Thymus (tissue), 14 donors: ENCODE measurements at places on chromosomes 2 and 18.

- no peak for DNase-seq
Measured at GRCh38 chr2:192952245-192952644, 757.5 kb upstream of the TMEFF2 start.

DNA sequence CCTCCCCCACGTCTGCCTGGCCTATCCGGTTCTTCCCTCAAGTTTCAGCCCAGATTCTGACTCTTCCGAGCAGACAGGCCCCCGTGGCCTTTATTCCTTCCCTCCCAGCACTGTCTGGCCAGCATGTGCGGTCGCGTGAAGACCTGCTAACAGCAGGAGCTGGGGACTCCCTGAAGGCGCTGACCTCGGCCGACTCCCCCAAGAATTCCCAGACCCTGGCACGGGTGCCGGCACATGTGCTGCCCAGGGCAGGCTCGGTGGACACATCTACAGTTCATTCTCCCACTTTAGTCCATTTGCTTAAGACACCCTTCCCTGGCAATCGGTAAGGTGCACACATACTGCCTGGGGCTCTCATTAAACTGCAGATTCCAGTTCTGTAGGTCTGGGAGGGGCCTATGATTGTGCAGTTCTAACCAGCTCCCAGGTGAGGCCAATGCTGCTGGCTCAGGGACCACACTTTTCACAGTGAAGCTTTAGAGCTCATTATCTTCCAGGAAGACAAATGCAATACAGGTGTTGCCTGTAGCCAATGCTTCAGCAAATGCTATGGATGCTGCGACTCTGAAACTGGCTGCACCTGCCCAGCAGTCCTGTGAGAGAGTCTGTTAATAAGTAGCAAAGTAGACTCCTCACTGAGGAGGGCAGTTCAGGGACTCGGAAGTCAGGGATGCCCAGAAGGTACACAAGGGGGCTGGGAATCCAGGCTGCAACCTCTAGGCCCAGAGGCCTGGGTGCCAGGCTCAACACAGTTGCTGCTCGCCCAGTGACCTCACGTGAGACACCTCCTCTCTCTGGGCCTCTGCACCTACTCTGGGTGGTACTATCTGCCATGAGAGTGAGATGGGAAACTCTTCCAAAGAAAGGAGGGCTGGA is 45.4 kb upstream of the TAF1B start:
- no peak for DNase-seq

DNA sequence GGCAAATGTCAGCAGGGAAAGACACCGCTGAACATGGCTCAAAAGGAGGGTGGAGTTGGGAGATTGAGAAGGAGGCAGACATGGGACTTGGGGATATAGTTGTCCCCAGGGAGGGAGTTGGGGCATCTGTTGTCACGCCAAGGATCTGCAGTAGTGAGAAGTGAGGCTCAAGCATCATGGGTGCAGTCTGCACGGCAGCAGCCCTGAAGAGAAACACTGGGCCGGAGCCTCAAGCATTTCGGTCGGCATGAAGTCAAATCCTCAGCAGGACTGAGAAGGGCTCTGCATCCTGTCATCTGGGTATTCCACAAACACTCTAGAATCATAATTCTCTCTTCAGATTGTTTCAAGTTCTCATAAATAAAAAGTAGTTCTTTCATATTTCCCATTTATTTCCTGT is 132.7 kb upstream of the DAPL1 start:
- DNase-seq, result no peak

GRCh38 chr2:161122772-161123530 is 37.3 kb upstream of the TANK start:
- DNase-seq, result no peak

- DNase-seq, result no peak
Measured at GRCh38 chr18:22279741-22280452, 110.5 kb downstream of the GATA6 start.

DNA sequence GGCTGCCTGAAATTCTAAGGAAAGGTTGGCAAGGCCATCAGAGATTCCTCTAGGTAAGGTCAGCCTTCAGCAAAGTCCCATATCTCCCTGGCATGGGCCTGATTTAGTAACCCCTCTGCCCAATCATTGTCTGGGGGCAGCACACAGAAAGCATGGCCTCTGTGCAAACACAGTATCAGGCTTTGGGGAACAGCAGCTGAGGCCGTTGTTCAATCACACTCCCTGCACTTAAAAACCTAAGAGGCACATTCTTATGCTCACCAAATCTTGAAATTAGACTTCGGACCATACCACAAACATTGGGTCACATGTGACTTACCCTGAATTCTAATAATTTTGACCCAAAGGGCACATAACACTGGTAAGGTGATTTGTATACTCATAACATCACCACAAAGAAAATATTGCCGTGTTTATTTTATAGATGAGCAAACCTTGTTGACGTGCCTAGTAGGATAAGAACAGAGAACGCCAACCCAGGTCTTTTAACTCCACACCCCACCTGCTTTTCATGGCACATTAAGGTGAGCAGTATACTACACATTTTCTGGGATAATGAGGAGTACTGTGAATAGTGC is 212.7 kb downstream of the HNMT start:
- DNase-seq, result no peak

GRCh38 chr2:98385050-98385699 is 38.9 kb downstream of the CNGA3 start:
- peak; percentile 77 for DNase-seq

- DNase-seq, result no peak
Measured at GRCh38 chr18:58966704-58967103, 102.0 kb downstream of the ZNF532 start.

DNA sequence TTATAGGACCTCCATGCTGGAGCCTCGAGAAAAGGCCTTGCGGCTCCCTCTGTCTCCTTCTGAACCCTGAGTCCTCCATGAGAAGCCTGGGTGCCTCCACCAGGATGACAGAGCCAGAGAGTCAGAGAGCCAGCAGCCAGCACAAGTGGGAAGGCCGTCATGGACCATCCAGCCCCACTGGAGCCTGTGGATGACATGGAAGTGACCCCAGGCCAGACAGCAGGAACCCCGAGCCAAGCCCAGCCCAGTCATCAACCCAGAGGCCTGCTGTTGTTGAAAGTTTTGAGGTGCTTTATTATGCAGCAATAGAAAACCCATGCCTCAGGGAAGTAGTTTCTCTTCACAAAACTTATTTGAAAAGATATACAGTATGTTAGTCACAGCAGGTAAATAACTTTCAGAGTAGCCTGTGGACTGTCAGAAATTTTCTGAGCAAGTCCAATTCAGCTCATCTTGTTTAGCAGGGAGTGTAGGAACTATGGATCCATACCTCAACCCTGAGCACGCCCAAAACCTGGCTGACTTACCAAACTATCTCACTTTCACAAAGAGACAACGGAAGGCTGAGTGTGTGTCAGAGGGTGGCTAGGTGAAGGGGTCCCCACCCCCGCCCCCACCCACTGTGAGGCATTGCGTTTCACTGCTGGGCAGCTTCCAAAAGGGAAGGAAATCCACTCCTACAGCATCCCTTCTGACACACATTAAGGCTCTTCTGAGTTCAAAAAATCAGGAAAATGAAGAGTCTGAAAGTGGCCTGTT is 79.9 kb upstream of the NDUFV2 start:
- DNase-seq, result no peak

GRCh38 chr2:237566401-237567235 is at the start of gene PRLH:
TSS of gene PRLH (plus strand) at chr2:237566574. CDS start at chr2:237566574, 0 bp downstream.
- DNase-seq, result no peak

GRCh38 chr18:58407263-58407648 is 221.6 kb downstream of the ALPK2 start:
- no peak for DNase-seq

GRCh38 chr2:67851956-67852824 is 210.6 kb downstream of the C1D start:
- no peak for DNase-seq

DNA sequence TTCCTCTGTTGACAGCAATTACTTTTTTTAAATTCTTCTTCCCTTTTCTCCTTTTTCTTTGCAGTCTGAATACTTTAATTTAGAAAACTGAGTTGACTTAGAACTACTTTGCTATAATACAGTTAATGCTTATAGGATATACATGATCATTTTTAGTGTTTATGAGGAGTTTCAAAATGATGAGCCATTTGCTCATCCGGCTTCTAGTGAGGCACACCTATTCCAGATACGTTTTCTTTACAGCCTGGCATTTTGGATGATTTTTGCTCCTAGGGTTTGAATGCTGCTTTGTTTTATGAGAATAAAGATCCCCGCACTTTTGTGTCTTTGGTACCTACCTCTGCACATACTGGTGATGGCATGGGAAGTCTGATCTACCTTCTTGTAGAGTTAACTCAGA is 52.8 kb downstream of the EIF5B start:
- DNase-seq, result no peak

- no peak for DNase-seq
Measured at GRCh38 chr2:10494351-10495066, 46.4 kb upstream of the ODC1 start.

DNA sequence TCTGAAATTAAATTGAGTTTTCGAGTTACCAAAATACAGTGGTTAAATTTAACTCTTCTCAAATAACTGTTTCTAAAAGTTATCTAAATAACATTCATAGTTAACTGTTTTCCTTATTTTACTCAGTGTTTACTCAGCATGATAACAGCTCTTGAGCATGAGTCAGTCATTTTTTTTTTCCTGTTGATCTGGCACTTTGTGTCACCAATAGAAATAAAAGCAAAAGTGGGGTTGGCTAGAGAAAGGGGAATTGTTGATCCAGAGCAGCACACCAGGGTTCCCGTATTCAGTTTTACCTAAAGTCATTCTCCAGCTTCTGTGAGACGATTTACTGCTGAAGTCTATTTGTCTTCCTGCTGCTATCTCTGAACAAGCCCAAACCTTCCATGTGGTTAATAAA is 851.6 kb downstream of the DCC start:
- no peak for DNase-seq

- peak; percentile 41 for DNase-seq
Measured at GRCh38 chr2:57617318-57617717, 429.3 kb upstream of the VRK2 start.

GRCh38 chr2:52821631-52822030 is 946.0 kb upstream of the CHAC2 start:
- no peak for DNase-seq

DNA sequence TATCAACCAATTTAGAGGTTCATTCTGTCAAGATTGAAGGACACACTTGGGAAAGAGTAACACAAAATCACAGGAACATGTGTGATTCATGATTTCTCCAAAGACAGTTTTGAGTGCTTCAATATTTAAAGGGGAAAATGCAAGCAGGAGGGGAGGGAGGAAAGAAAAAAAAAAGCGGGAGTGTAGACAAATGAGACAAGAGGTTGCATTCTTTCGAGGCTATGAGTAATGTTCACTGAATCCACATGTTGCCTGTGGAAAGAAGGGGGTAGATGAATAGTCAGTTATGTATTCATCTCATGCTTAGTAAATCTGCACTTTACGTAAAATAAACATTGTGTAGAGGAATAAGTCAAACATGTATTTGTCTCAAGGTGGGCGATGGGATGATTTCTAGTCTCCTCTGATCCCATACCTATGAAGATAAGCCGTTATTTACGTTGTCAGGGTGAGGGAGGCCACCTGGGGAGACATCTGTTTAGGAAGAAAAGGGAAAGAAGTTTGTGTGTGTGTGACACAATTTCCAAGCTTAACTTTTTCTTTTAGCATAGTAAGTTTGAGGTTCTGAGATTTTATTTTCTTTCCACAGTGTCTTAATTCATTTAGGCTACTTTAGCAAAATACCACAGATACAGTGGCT is 211.0 kb upstream of the ZC3H15 start:
- no peak for DNase-seq

DNA sequence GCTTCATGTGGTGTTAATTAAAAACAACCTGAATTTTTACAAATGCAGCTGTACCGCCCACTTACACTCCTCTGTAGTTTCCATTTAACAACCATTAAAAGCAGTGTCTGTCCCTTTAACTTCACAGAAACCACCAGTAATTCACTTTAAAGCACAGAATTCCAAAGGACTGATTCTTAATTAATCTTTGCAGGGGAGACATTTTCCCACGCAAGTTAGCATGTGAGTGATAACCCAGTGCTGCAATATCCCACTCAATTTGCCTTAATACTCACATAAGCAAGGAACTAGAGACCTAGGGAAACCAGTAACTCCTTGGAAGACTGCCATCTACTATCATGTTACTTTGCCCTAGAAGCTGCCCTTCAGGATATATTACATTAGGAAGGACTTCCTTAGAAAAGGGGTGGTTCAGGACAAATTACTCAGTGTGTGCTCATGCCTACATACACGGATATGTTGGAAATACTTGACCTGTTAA is 102.3 kb downstream of the OSR1 start:
- no peak for DNase-seq

GRCh38 chr2:181185948-181186347 is 205.5 kb downstream of the UBE2E3 start:
- no peak for DNase-seq

DNA sequence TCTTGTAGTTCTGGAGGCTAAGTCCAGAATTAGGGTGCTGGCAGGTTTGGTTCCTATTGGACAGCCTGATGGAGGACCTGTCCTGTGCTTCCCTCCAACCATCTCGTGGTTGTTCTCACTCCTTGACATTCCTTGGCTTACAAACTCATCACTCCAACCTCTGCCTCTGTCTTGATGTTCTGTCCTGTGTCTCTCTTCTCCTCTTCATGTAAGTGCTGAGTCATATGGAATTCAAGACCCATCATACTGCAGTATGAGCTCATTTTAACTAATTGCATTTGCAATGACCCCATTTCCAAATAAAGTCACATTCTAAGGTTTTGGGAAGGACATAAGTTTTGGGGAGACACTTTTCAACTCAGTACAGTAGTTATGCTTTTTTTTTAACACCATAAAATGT is 374.7 kb downstream of the TRIB2 start:
- DNase-seq, result no peak

DNA sequence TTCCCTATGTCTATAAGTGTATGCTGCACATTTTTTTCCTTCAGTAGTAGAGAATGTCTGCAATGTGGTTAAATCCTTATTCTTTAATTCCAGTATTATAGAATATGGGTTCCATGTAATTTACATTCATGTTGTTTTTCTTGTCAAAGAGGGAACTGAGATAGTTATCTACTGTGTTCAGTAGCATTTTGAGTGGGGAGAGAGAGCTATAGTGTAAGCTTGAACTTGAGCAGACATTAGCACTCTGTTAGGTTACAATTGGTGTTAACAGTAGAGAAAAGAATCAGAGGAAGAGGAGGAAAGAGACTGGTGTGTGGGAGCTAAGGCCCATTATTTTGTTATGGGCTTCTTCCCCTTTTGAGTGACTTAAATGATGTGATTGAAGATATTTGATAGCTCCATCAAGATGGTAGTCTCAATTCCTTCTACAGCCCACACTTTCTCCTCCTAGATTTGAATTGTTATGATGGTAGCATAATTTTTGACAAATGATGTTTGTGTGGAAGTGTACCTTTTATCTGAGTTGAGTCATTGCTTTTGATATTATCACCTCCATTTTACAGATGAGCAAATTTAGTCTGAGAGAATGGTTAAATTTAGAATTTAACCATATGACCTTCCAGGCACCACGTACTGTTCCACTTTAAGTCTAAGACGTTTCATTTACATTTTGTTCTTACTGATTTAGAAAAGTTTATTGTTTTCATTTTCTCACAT is 71.3 kb downstream of the FMNL2 start:
- no peak for DNase-seq

GRCh38 chr2:12052796-12053195 is 306.4 kb downstream of the LPIN1 start:
- DNase-seq, result no peak

GRCh38 chr2:46811379-46812310 is 104.0 kb downstream of the MCFD2 start:
- no peak for DNase-seq
